ENCODE measurements at places on chromosomes 3 and 15.

GRCh38 chr3:141764986-141765385, 1.8 kb downstream of the GRK7 start:
- DNase-seq, result no peak

GRCh38 chr3:180294282-180295027, 257.7 kb upstream of the PEX5L start:
- DNase-seq, result no peak

- DNase-seq, result peak; percentile 56
Observed at GRCh38 chr3:136136454-136136853, 59.7 kb downstream of the MSL2 start.

GRCh38 chr3:1381647-1382036, 288.8 kb downstream of the CNTN6 start:
- DNase-seq, result no peak

DNA sequence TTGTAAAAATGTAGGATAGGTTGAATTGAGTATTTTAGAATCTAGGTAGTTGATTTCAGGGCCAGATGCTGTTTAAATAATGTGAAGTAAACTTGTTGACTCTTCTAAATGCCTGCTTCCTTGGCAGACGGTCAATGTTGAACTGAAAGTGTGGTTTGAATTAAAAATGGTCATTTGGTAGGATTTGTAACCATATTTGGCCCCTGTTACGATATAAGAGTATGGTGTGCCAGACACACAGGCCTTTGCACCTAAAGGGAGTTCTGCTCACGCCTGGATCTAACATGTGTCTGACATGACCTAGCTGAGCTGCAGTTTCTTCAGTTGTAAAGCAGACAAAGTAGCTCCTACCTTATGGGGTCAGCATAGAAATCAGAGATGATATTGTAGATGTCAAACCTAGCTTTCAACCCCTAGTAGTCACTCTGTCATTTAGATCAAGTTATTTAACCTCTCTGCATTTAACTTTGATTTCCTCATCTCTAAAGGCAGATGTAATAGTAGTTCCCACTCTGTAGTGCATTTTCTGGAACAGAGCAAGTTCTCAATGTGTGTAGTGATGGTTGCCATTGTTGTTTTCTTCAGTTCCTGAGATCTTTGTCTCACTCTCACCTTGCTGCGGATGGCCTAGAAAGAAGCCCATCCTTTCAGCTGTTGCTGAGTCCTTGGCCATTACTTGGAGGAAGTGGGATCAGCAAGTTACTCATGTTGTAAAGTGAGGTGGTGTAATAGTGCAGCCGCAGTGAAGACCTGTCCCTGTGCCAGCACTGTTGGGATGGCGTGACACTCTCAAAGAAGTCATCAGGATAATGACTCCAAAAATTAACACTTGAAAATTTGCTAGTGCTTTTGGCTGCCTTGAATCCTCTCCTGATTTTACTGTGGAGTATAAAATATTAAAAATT, 90.2 kb downstream of the GHSR start:
- no peak for DNase-seq

- no peak for DNase-seq
Observed at GRCh38 chr15:45155739-45156138, 25.9 kb downstream of the DUOX1 start.

DNA sequence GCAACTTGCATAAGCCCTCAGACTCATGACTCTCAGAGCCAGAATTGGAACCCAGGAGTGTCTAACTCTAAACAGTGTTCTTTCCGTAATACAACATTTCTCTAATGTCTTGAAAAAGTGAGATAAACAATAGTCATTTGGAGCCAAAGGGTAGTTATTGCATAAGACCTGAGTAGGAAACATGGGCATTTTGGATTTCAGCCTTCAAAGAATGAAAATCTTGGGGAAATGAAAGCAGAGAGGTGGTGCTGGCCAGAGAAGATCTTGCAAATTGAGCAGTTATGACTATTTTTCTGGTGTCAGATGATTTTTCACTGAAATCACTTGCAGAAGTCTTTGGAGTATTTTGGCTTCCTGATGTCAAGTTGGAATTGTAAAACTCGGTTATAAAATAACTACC, 379.4 kb downstream of the DIPK2A start:
- no peak for DNase-seq

DNA sequence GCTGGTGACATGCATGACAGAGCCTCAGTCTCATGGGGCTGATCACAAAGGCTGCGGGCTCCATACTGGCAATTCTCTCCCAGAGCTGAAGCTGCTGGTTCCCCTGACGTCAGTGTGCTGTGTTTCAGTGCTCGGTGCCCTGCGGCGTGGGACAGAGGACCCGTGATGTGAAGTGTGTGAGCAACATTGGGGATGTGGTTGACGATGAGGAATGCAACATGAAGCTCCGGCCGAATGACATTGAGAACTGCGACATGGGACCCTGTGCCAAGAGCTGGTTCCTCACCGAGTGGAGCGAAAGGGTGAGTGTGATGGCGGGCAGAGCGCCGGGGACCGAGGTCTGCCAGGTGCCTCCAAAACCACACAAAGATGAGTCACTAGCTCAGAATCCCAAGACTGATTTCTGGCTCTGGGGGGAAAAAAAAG, 62.0 kb upstream of the NR2E3 start:
- DNase-seq, result no peak

DNA sequence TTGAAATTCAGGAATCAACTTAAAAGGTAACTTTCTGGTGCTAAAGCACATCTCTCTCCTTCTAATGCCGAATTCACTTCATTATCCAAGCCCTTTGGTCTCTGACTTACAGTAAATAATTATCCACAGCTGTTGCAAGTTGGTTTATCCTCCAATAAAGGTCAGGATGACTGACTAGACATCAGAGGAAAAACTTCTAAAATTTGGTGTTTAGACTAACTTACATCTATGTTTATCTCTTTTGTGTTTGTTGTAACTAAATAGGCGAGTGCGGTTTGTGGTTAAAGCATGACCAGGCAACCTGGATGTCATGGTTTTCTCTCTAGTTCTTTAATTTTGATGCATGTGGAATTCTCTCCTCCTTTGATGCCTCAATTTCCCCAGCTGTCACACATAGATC, 237.4 kb upstream of the LRTM1 start:
- DNase-seq, result no peak

DNA sequence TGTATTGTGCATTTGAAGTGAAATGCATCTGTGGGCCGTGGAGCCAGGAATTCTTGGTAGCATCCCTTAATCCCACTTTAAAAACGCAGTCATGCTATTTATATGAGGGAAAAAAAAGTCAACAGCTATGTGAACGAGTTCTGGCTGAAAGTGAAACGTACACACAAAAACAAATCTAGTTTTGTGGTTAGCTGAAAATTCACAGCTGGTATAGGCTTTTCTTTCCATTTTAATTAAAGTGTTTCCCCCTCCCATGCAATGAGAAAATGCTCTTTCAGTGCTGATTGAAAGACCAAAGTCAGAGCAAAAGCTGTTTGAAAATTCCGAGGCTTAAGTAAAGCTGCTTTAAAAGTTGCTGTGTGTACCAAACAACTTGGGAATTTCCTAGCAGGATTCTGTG, 297.4 kb downstream of the PLCL2 start:
- no peak for DNase-seq

DNA sequence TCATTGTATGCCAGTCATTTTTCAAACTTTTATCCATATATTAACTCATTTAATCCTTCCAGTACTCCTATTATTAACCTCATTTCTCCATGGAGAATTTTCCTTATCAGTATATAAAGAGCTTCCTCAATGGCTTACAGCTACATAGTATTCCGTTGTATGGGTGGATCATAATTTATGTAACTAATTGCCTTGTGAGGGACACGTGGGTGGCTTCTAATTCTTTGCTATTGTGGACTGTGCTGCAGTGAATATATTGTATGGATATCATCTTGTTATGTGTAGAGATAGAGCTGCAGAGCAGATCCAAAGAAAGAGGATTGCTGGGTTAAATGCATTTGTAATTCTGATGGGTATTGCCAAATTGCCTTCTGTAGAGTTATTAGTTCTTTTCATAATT, 25.2 kb downstream of the PML start:
- DNase-seq, result no peak

DNA sequence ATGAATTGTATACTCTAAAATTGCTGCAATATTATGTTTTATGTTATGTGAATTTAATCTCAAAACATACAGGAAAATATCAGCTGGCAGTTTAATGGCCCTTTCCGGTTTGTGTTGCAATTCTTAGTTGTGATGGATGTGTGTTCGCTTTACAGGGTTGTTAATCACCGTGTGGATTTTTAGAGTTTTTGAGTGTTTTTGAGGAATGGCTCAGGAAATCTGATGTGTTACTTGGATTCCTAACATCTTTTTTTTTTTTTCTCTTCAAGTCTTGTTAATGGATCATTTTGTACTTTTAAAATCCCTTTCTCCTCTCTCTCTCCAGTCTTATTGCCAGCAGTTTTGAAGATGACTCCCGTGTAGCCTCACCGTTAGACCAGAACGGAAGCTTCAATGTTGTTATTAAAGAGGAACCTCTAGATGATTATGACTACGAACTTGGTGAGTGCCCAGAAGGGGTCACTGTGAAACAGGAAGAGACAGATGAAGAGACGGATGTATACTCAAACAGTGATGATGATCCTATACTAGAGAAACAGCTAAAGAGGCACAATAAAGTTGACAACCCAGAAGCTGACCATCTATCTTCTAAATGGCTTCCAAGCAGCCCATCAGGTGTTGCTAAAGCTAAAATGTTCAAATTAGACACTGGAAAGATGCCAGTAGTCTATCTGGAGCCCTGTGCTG, 35.7 kb downstream of the MGA start:
- no peak for DNase-seq

DNA sequence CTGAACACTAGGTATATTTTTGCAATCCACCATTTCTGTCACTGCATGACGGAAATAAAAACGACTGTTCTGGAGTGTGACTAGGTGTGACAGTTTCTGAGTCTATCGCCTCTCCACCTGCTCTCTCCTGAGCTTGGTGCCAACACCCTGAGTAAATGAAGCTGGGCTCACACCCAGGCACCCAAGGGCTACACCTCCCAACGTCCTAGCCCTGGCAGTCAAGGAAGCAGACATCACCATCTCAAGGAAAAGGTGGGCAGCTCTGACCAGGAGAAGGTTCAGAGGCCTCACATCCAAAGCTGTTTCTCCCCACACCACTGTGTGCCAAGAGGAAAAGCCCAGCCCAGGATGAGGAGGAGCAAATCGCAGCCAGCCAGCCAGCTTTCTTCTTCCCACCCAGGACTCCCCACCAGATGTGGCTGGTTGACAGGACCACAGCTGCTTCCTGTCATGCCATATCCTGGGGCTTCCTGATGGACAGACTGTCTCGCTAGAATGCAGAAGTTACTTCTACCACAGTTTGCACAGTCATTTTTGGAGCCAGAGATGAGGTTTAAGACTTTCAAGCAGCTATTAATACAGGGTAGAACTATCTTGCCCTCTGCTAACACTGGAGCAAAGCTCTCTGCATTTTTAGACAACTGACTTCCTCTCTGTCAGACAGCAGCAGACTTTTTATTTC, 3.3 kb downstream of the SCAMP2 start:
- no peak for DNase-seq

Data from NCI-H1417 (cell line).